Psoas muscle (tissue), 8 donors: ENCODE measurements at places on chromosomes 4 and X. TPM values are rescaled to one million over a fixed set of nuclear protein-coding genes. Genes with fewer than 3 reads are reported as not detected.

- no peaks in the 10 kb centered on the region for H3K4me1 ChIP-seq
- H3K27me3 ChIP-seq, result no peaks in the 10 kb centered on the region
- H3K4me3 ChIP-seq, result no peak overlapping the region
- H3K27ac ChIP-seq, result no peak overlapping the region
- no peaks in the 10 kb centered on the region for H3K36me3 ChIP-seq
- no peak for DNase-seq
Observed at GRCh38 chr4:155241664-155242063, 33.2 kb downstream of the NPY2R start.

GRCh38 chr4:136392576-136392975 lies 1139.7 kb downstream of the PCDH18 start:
- no peak overlapping the region for H3K27ac ChIP-seq
- no peak overlapping the region for H3K4me3 ChIP-seq
- no peaks in the 10 kb centered on the region for H3K27me3 ChIP-seq
- no peaks in the 10 kb centered on the region for H3K36me3 ChIP-seq
- H3K4me1 ChIP-seq, result no peaks in the 10 kb centered on the region
- no peak for DNase-seq

ADH1C gene
- total RNA-seq, result 3.6 TPM

- no peaks in the 10 kb centered on the region for H3K27me3 ChIP-seq
- no peaks in the 10 kb centered on the region for H3K4me1 ChIP-seq
- no peaks in the 10 kb centered on the region for H3K36me3 ChIP-seq
- DNase-seq, result no peak
- H3K27ac ChIP-seq, result no peak overlapping the region
Observed at GRCh38 chr4:31917334-31917733, 1197.2 kb downstream of the PCDH7 start.

SLC25A4 gene
- 384 TPM for total RNA-seq

GRCh38 chr4:95466791-95467190 lies 82.0 kb downstream of the UNC5C start:
- H3K36me3 ChIP-seq, result no peaks in the 10 kb centered on the region
- no peaks in the 10 kb centered on the region for H3K4me1 ChIP-seq
- H3K4me3 ChIP-seq, result no peak overlapping the region
- H3K27me3 ChIP-seq, result no peaks in the 10 kb centered on the region
- no peak overlapping the region for H3K27ac ChIP-seq

GRCh38 chrX:128685387-128685786 lies 633.2 kb upstream of the ACTRT1 start:
- H3K27ac ChIP-seq, result no peak overlapping the region
- no peaks in the 10 kb centered on the region for H3K27me3 ChIP-seq
- H3K4me1 ChIP-seq, result no peaks in the 10 kb centered on the region
- no peak overlapping the region for H3K4me3 ChIP-seq

- no peak overlapping the region for H3K4me3 ChIP-seq
- H3K4me1 ChIP-seq, result no peaks in the 10 kb centered on the region
- no peaks in the 10 kb centered on the region for H3K36me3 ChIP-seq
- no peak for DNase-seq
- H3K27ac ChIP-seq, result no peak overlapping the region
Observed at GRCh38 chr4:147207911-147208310, 262.2 kb upstream of the TTC29 start.

- DNase-seq, result no peak
- no peaks in the 10 kb centered on the region for H3K36me3 ChIP-seq
- no peak overlapping the region for H3K27ac ChIP-seq
- no peaks in the 10 kb centered on the region for H3K4me1 ChIP-seq
Observed at GRCh38 chr4:6172093-6172926, 28.0 kb downstream of the JAKMIP1 start.

ABCG2 gene
- 0.46 TPM for total RNA-seq

- H3K27ac ChIP-seq, result no peak overlapping the region
- DNase-seq, result no peak
- no peaks in the 10 kb centered on the region for H3K4me1 ChIP-seq
- no peaks in the 10 kb centered on the region for H3K36me3 ChIP-seq
Observed at GRCh38 chr4:97003715-97004114, 1139.6 kb downstream of the STPG2 start.

GRCh38 chr4:78584863-78585547 lies 33.4 kb downstream of the ANXA3 start:
- H3K27me3 ChIP-seq, result no peaks in the 10 kb centered on the region
- H3K4me3 ChIP-seq, result no peak overlapping the region
- no peaks in the 10 kb centered on the region for H3K36me3 ChIP-seq
- no peak for DNase-seq

CFAP47 gene
- not detected for total RNA-seq

NAP1L2 gene
- 0.97 TPM for total RNA-seq

GRCh38 chr4:83320548-83320947 lies 14.1 kb downstream of the HPSE start:
- H3K4me1 ChIP-seq, result no peaks in the 10 kb centered on the region
- H3K4me3 ChIP-seq, result no peak overlapping the region
- H3K27ac ChIP-seq, result no peak overlapping the region
- no peaks in the 10 kb centered on the region for H3K27me3 ChIP-seq

- no peaks in the 10 kb centered on the region for H3K36me3 ChIP-seq
- no peak for DNase-seq
- no peak overlapping the region for H3K27ac ChIP-seq
- no peak overlapping the region for H3K4me3 ChIP-seq
- no peaks in the 10 kb centered on the region for H3K27me3 ChIP-seq
Observed at GRCh38 chr4:28238876-28239275, 1378.2 kb downstream of the STIM2 start.

FAAH2 gene
- not detected for total RNA-seq

FANCB gene
- total RNA-seq, result 0.17 TPM

- no peak for DNase-seq
- H3K4me3 ChIP-seq, result peak overlapping the region; percentile 13
- peaks cover 48% of the 10 kb centered on the region for H3K4me1 ChIP-seq
- H3K27me3 ChIP-seq, result no peaks in the 10 kb centered on the region
- H3K27ac ChIP-seq, result peak overlapping the region; percentile 99
- no peaks in the 10 kb centered on the region for H3K36me3 ChIP-seq
Observed at GRCh38 chr4:3485011-3485791, 22.1 kb downstream of the DOK7 start.

DNA sequence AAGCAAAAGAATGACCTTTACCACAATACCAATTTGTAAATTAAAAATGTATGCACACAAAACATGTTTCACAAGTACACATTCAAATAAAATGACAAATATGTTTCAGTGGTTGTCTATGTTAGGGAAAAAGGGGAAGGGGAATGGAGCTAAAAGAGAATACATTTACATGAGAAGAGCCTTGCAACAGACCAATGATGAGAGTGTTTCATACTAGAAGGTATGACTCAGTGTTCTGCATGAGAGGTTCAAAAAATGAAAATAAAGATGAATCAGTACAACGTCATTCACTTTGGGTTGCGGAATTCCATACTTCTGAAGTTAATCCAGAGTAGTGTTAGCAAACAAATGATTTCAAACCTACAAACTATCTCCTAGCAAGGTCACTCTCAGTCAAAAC lies 51.7 kb downstream of the RPGR start:
- no peaks in the 10 kb centered on the region for H3K4me1 ChIP-seq
- peaks cover 2% of the 10 kb centered on the region for H3K36me3 ChIP-seq
- no peak overlapping the region for H3K4me3 ChIP-seq
- no peaks in the 10 kb centered on the region for H3K27me3 ChIP-seq
- no peak overlapping the region for H3K27ac ChIP-seq
- no peak for DNase-seq
